ENCODE measurements at places on chromosomes 4 and X.

DNA sequence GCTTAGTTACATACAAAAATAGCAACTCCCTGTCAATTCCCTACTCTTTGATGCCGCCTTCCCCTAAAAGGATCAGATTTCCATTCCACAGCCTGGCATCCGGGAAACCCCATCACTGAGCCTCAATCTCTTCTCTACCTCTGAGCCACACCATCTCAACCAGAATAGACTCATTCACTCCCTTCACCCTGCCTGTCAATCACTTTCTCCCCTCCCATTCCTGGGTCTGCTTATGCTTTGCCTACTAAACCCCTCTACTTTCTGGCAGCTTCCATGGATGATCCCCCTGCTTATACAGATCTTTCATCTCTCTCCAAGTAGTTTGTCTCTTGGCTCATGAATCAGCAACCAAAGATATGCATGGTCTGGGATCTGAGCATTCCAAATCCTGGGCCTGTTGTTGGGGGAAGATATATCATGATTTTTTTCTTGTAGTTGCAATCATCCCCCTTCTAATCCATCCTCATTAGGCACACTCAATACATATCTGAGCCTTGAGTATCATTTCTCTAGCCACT is 2.6 kb downstream of the AMER1 start:
- no peak for DNase-seq

DNA sequence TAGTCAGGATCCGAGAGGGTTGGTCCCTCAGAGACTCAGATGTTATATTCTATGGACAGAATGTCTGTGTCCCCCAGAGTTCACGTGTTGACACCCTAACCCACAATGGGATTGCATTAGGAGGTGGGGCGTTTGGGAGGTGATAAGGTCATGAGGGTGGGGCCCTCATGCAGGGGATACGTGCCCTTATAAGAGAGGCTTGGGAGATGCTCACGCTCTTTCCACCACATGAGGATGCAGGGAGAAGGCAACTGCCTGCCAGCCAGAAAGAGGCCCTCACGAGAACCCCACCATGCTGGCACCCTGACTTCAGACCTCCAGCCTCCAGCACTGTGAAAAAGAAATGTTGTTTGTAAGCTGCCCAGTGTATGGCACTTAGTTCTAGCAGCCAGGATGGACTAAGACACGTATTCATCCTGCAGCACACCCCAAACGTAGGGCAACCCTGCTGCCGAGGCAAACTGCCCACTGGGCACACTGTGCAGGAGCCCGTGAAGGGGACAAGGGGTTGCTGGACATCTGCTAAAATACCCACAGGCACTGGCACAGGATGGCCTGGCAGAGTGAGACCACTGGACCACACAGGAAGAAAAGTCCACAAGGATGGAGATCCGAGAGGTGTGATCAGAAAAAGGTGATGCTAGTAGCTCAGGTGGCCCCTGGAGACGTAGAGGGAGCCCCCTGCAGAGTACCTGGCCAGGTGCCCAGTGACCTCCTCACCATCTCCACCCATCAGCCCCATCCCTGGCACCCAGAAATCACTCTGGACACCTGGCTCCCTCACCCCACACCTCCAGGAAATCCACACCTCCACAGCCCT is 62.7 kb downstream of the HTRA3 start:
- no peak for DNase-seq

DNA sequence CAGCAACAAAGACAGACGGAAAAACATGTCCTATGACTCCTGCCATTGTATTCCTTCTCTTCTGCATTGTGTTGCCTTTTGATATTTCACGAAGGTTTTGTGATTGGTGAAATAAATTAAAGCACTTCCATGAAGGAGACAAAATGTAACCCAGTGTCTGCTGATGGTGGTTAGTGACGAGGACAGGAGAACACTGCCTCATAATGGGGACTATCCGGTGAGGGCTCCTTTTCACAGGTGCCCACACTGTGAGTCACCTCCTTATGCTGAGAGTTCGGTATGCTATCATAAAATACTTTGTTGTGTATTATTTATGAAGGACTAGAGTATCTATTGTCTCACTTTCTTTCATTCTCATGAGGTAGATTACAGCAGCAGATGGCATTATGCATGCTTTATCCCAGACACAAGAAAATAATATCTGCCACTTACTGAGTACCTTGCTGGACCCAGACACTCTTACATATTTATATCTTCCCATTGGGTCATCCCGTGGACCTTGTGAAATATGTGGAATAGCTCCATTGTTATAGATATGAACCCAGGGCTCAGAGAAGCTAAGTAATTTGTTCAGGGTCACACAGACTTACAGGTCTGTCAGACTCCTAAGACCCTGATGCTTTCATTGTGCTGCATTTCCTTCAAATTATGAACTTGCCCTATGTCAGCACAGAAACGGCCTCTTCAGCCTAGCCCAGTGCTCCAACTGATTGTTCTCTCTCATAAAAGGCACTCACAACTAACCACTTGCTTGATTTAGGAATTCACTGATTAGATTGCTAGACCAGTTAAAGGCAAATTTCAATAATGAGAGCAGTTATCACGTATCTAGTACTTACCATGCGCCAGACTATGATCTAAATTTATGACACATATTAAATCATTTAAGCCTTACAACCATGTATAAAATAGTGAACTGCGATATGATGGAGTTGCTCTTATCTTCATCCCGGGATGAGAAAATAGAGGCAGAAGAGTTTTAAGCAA is 31.2 kb downstream of the PLS3 start:
- DNase-seq, result peak; percentile 27

- DNase-seq, result no peak
Observed at GRCh38 chrX:17986440-17986839, 125.3 kb upstream of the RAI2 start.

DNA sequence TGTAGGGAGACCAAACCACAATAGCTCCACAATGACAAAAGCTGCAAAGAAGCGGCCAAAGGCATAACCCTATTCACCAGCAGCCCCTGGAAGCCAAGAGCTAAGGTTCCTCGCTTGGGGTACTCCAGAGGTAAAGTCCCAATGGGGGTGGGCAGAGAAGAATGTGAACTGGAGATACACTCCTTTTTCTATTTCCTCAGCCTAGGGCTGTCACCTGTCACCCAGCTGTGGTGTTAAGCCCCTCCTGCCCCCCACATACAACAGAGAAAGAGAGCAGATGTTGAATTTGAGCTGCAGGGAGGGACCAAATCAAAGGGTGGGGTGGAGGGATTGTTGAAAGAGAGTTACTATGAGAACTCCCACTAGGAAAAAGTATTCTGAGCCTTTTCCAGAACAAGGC is 26.1 kb downstream of the AMOT start:
- DNase-seq, result no peak

GRCh38 chr4:124953486-124953885 is 241.0 kb upstream of the ANKRD50 start:
- DNase-seq, result no peak

- no peak for DNase-seq
Observed at GRCh38 chr4:42638993-42639392, 17.9 kb downstream of the ATP8A1 start.

DNA sequence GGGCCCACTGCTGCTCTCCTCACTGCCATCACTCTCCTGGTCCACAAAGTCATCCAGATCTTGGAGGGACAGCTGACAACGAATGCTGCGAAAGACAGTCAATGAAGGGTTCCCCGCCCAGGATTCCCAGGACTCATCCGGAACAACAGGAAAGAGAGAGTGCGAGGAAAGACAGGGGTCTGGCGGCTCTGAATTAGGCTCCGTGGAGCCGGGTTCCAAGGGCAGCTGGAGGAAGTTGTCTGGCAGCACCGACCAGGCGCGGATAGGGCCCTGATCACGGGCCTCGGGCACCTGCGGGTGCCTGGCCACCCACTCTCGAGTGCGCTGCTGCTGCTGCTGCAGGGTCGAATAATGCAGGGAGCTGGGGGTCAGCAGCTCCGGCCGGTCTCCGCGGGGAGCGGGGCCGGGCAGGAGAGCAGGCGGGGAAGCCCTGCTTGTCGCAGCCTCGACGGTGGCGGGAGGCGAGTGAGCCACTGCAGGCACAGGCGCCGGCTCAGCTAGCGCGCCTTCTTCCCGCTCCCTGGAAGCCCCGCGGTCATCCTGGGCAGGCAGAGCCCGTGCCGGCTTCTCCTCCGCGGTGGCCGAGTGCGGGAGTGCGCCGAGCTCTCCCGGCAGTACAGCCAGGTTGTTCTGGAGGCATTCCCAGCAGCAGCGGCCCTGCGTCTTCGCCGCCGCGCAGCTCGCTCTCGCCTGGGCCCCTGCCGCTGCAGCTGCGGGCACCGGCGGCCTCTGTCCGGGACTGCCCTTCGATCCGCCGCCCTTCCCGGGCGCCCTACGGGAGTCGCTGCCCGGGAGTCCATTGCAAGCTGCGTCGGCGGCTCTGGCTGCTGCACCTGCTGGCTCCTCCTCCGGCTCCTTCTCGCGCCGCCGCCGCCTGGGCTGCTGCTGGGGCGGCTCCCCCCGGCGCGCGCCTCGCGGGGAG is 1.1 kb downstream of the SOWAHB start:
- peak; percentile 22 for DNase-seq

- DNase-seq, result no peak
Observed at GRCh38 chrX:1403228-1403627, 11.3 kb upstream of the SLC25A6 start.

DNA sequence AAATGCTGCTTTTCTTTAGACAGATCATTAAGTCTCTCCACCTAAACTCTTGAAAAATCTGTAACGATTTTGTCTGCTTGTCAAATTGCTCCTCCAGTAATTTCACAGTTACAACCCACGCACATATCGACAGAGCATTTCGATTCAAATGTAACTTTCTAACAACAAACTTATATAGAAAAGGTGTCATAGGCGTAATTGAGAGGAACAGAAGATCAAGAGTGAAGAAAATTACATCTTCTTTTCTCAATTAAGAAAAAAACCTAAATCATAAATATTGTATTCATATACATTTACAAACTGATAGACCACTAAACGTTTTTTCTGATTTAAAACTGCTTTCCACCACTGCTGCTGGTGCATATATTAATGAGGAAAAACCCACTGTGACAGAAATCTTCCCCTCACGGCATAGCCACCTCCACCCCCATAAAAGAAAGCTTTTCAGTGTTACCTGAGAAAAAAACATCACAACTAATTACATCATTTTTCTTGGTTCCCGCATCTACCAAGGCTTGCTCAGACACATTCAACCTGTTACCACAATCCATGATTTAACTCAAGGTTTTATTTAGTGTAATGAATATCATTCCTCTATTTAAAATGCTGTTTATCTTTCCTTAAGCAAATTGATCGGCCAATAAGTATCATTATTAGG is 1.9 kb downstream of the GPM6A start:
- no peak for DNase-seq

Measured in ELR (cell line).